ENCODE measurements at places on chromosomes 13 and 19.

DNA sequence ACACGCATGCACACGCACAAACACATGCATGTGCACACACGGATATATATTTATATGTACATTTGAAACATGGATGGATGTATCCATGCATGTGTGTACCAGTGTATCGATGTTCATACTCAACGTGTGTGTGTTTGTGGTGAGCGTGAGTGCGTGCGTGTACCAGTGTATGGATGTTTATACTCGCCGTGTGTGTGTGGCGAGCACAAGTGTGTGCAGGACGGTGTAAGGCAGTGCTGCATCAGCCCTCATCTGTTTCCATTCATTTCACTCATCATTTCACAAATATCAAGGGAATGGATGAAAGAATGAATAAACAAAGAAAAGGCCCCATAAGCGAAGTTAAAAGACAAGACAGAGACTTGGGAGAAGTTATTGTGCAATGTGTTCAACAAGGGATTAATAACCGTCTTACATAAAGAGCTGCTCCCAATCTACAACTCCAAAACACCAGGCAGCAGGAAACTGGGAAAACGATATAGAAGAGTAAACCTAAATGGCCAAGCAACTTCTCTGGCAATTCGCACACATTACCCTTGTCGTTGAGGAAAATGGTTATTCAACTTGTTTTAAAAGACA lies 21.7 kb upstream of the MIER2 start:
- DNase-seq: no peak

GRCh38 chr19:46514589-46515289 lies 19.1 kb upstream of the PNMA8B start:
- DNase-seq: no peak

- DNase-seq: no peak
These were observed 4.7 kb downstream of the CSNK1A1L start for GRCh38 chr13:37100731-37101130.

GRCh38 chr13:31725841-31726240 lies 13.5 kb upstream of the RXFP2 start:
- no peak for DNase-seq

DNA sequence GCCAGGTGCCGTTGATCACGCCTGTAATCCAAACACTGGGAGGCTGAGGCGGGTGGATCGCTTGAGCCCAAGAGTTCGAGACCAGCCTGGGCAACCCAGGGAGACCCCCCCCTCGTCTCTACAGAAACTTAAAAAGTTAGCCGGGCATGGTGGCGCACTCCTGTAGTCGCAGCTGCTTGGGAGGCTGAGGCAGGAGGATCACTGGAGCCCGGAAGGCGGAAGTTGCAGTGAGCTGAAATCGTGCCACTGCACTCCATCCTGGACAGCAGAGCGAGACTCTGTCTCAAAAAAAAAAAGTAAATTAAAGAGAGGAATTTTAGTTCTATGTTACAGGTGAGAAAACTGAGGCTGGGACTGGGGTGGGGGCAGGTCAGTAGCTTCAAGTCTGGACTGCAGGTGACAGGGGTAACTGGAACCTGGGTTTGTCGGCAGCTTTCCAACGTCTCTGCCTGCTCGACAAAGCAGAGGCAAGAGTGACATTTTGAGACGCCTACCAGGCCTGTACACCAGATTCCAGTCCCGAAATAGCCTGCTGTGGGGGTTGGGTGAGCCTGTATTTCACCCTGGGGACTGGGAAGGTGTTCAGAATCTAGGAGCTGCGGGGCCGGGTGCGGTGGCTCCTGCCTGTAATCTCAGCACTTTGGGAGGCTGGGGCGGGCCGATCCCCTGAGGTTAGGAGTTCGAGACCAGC lies 1.2 kb downstream of the SELENOW start:
- DNase-seq: no peak

GRCh38 chr13:37707739-37708500 lies 109.4 kb upstream of the POSTN start:
- DNase-seq: no peak

- no peak for DNase-seq
These were observed 550 bp downstream of the CERS4 start for GRCh38 chr19:8209462-8210378.

GRCh38 chr13:32060401-32060878 lies 28.9 kb downstream of the FRY start:
- no peak for DNase-seq

DNA sequence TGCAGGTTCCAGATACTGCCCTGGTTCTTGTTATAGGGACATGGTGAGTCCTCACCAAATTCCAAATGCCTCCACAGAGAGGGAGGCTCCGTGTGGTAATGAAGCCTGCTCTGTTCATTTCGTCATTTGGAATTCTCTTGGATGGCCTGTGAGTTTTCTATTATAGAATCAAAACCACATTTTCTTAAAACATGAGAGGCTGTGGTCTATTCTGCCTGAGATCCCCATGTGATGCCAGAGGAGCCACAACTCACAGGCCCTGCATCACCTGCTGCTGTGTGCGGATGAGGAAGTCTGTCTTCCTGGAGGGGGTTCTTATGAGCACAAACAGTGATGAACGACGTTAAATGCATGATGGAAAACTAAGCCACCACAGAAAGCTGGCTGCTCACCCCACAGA lies 264.4 kb downstream of the UQCRFS1 start:
- no peak for DNase-seq
